Kidney (tissue), 22 donors: ENCODE measurements at places on chromosomes 1 and 21. TPM values are rescaled to one million over a fixed set of nuclear protein-coding genes. Genes with fewer than 3 reads are reported as not detected.

The ADCY10 gene
- polyA plus RNA-seq, result 0.28 TPM

The PLA2G2D gene
- polyA plus RNA-seq, result not detected

DNA sequence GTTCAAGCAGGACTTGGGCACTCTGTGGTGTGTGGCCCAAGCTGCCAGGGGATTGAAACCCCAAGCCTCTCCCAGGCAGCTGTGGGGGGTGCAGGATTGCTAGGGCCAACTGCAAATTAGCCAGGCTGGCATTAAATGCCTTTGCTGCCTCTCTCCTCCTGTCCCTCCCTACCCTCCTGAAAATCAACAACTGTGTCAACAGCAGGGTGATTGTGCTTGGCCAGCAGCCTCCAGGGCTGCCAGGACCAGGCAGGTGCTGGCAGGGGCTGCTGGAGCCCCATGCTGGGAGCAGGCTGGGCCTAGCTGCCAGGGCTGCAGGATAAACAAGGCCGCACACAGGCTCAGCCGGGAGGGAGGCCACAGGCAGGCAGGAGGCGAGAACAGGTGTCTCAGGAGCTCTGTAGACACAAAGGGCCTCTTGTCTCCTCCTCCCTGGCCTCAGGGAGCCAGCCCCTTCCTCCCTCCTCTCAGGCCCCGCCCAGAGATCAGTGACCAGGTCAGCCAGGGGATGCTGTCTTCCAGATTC lies 11.4 kb downstream of the SOX13 start:
- peak; percentile 75 for DNase-seq

DNA sequence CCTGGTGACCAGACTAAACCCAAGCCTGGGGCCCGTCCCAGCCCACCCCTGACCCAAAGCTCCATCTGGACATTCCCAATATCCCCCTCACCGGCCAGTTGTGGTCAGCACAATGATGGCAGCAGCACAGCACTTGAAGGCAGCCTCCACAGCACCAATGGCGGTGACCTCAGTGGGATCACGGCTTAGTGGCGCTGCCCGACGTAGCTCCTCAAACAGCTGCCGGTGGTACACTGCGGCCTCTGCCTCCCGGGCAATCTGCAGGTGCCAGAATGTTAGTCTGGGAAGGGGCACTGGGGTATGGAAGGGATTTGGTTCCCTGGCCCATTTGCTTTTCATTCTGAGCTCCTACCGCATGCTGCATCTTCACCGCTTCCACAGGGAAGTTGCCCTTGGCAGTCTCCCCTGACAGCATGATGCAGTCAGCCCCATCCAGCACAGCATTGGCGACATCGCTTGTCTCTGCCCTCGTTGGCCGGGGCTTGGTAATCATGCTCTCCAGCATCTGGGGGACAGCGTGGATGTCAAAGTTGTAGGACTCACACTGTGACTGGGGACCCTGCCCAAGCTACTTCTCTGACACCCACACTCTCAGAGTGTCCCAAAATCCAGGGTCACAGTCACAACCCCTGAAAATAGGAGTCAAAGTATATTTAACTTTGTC lies 8.0 kb downstream of the PKLR start:
- DNase-seq, result no peak

The MTARC1 gene
- polyA plus RNA-seq, result 6.8 TPM

DNA sequence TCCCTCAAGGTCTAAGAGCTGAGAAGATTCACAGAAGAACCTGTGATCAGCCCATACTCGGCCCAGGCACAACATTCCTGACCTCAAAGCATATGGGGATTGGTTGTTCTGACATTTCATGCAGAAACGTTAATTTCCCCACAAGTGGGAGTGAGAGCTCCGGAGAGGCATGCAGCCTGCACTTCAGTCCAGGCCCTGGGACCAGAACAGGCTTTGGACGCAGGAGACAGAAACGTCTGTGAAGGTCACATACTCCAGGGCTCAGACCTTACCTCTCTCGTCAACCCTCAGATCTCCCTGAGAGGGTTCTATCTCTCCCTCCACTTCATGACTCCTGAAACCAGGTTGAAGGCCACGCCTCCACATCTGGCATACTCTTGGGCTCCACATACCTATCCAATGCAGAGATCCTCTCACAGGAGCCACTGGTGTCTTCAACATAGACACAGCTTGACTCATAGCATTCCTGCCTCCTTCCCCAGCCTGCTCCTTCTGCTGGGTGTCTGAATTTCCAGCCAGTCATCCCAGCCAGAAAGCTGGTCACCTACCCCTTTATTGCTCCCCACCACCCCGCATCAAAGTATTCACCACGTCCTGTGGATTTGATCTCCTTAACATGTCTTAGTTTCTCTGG lies 149.2 kb downstream of the OMA1 start:
- no peak for DNase-seq

The FAM151A gene
- 237 TPM for polyA plus RNA-seq

DNA sequence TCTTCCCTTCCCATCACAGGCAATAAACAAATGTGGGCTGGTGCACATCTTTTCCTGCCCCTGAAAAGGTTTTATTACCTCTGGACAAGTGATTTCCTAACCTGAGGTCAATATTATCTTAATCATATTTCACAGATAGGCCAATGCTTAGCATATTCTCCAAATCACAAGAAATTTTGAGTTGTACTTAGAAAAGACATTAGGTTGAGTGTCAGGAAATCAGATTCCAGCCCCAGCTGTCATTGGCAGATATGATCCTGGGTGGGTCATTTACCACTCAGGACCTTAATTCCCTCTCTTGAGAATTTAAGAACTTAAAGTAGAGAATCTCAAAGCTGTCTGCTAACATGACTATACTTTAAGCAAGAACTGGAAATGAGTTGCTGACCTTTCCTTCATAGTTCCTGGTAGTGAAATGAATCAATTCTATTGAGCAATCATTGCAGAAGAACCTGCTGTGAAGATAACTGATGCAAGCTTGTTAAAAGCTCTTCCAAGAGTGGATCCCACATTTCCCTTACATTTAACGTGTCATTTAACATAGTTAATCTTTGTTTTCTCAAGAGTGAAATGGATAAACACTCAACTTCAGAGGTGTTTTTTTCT lies 46.4 kb upstream of the CR2 start:
- DNase-seq, result no peak
